ENCODE measurements at places on chromosomes 7 and 10.

- DNase-seq: peak; percentile 46
These were observed 133.5 kb upstream of the PRSS58 start for GRCh38 chr7:142391191-142391992.

DNA sequence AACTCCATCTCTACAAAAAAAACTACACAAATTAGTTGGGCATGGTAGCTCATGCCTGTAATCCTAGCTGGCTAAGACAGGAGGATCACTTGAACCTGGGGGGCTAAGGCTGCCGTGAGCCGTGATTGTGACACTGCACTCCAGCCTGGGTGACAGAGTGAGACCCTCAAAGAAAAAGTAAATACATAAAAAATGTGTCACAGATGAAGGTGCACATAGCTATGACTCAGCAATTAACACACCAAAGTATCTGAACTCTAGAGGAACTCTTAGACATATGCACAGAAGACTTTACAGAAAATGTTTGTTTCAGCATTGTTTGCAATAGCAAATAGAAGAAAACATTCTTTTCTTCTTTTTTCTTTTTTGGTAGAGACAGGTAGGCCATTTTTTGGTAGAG is 8.3 kb downstream of the C10orf62 start:
- no peak for DNase-seq

DNA sequence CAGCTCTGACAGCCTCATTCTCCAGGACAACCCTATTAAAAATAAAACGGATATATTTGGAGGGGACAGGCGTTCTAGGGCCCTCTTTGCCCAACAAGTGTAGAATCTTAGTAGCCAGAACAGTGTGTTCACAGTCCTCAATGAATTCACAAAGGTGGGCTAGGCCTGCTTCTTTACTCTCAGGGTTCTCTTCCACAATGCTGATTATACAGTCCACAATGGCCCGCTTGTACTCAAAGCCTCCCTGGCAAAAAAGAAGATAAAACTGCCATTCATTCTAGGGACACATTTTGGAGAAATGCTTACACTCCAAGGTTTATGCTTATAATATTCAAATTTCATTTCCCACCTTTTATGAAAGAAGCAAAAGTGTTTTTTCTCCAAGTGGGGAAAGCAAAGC is 62.6 kb downstream of the MEST start:
- no peak for DNase-seq

- no peak for DNase-seq
These were observed 583.5 kb downstream of the PARD3 start for GRCh38 chr10:34231441-34232180.

- DNase-seq: peak; percentile 52
These were observed 118.7 kb downstream of the RALA start for GRCh38 chr7:39741942-39742623.

DNA sequence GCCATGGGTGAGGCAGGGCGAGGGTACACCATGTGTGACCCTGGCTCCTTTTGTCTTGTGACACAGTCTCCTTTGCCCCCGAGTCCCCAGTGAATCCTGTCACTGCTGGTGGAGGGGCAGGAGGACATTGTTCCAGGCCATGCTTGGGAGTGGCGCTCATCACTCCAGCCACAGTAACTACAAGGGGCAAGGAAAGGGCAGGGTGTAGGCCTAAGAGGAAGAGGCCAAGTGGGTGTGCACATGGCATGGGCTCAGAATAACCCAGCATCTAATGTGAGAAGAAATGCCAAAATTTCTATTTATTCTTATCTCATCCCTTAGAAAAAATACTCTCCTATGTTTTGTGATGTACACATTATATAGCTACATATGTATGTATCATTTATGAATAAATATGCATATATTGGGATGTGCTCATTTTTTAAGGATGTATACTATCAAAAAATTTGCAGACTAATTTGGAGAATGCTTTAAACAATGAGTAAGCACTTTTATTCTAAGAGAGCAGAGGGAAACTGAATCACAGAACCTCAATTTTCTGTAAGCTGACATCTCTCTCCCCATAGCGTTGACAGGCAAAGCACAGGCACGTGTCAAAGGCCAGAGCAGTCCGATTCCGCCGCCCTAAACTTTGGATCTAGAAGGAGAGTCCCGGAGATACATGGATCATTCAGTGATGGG is 36.9 kb downstream of the RNF32 start:
- DNase-seq: no peak

GRCh38 chr7:158283016-158283974 is 304.3 kb downstream of the PTPRN2 start:
- no peak for DNase-seq

GRCh38 chr10:99761365-99761764 is 21.1 kb upstream of the ABCC2 start:
- no peak for DNase-seq

GRCh38 chr7:96321658-96322372 is at the start of gene SLC25A13:
TSS of gene SLC25A13 (minus strand) at chr7:96322098. CDS start at chr7:96321956, 142 bp downstream.
- peak; percentile 85 for DNase-seq

GRCh38 chr10:28555358-28555757 is 22.4 kb downstream of the WAC start:
- no peak for DNase-seq

DNA sequence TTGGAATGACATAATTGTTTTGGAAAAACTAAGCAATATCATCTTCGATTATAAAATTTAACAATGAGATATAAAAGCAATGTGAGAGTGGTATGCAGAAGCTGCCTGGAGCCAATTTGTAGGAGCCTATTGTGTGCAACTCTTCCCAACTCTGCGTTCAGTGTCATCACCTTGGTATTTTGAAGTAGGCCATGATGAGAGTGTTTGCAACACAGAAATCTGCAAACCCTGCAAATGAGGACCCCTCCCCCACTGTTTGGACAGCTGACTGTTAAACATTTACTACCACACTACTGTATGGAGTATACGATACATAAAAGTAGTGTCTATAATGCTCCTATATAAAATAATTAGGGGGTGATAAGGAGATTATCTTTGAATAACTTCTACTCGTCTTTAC is 531.3 kb downstream of the ATRNL1 start:
- no peak for DNase-seq

- DNase-seq: no peak
These were observed 81.5 kb downstream of the ZNF22 start for GRCh38 chr10:45082176-45082575.

DNA sequence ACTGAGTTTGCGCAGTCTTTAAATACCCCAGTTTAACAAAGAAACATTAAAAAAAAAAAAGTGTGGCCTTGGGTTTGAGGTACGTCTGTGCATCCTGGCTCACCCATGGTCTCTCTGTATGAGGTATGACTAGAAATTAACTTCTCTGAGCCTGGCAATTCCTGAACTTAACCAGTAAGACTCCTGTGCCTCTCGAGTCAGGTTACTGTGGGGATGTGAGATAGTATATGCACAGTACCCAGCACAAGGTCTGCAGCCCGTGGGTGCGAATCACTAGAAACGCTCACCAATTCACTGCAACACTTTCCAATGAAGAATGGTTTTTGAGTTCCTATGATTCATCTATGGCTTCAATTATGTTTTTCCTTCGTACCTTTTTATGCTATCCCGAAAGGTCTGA is 149.9 kb downstream of the SFMBT2 start:
- no peak for DNase-seq

DNA sequence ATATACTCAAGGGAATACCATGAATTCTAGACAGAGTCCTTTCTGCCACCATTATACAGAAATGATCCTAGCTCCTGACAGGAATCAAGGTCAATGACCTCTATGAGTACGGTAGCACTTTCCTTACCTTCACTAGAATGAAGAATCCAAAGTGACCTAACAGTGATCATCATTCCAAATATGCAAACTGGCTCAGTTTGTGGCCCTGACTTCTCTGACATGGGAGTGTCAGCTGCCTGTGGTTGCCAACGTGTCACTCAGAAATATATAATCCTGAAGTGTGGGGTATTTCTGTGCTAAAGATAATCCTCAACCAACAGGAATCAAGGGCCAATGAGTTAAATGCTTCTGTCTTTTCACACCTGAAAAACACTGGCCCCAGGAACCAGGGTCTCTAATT is 45.7 kb downstream of the COPG2 start:
- no peak for DNase-seq

DNA sequence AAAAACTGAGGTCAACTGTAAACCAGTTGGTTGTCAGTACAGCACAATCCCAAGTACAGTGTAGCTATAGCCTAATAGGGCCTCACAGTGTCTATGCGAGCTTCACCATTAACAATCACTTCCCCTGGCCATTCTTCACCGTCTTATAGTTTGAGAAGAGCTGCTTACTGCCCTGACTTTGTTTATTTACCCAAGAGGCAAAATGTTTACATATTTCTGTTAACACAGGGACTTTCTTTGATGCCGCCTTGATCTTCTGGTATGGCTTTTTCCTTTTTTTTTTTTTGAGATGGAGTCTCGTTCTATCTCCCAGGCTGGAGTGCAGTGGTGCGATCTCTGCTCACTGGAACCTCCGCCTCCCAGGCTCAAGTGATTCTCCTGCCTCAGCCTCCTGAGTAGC is 3.3 kb downstream of the MYOF start:
- no peak for DNase-seq

DNA sequence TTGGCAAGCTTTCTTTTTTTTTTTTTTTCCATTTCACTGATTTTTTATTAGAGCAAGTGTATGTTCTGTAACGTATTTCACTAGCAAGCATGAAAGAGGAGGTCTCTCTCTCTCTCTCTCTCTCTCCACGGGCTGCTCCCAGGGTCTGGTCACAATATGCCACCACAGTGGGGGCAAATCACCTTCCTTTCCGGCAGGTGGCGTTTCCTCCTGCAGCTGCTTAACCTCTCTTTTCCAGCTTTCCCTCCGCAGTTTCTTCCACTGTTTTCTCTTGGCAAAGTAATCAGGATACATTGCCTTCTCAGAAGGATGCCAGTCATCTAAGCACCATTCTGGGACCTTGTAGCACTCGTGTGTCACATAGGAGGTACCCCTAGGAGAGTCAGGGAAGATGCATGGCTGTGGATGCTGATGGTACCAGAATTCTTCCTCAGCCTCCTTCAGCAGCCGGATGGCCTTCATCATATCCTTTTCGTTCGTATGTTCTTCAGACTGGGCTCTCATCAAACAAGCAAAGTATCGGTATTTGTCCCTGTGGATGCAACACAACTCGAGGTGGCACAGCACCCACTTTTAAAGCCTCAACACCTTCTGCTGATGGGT is 197.3 kb upstream of the PODXL start:
- no peak for DNase-seq

- DNase-seq: no peak
These were observed 187.5 kb upstream of the NFE2L3 start for GRCh38 chr7:25964483-25964991.

GRCh38 chr7:101838837-101839483 is 21.5 kb downstream of the CUX1 start:
- no peak for DNase-seq

GRCh38 chr7:151468217-151469018 is 28.5 kb upstream of the CRYGN start:
- DNase-seq: no peak

DNA sequence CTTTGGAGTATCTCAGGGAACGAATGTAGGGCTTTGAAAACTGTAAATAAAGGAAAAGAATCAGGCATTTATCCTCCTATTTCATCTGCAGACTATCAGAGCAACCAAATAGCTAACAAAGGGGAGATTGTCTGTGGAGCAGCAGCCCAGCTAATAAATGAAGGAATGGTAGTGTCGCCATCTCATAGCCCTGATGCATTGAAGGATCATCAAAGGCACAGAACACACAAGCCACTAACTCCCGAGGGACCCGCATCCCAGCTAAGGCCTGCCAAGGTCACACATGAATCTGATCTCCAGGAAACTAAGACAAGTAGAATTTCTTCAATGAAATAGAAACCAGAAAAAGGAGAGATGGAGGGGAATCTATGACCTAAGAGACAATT is 38.2 kb downstream of the CALML5 start:
- no peak for DNase-seq

DNA sequence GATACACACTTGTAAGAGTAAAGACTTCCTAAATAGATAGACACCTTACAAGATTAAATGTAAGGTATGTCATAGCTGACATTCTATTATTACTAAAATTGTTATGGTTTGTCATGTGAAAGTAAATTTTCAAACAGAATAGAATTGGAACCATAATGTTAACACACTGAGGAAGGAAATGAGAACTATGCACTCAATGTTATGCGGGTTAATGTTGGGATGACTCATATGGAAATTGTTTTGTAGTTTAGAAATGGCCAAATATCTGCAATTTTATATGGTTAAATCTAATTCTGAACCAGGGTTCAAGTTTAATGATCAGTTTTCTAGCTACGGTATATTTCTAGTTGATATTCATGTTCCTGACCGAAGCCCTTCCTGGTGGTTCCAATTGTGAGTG is 214.2 kb upstream of the ADO start:
- no peak for DNase-seq

DNA sequence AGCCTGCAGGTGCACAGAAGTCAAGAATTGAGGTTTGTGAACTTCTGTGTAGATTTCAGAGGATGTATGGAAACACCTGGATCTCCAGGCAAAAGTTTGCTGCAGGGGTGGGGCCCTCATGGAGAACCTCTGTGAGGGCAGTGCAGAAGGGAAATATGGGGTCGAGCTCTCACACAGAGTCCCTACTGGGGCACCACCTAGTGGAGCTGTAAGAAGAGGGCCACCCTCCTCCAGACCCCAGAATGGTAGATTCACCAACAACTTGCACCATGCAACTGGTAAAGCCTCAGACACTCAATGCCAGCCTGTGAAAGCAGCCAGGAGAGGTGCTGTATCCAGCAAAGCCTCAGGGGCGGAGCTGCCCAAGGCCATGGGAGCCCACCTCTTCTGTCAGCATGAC is 205.8 kb downstream of the CCSER2 start:
- no peak for DNase-seq

- DNase-seq: no peak
These were observed 20.4 kb downstream of the PARP12 start for GRCh38 chr7:140042386-140042670.

Measured in activated CD4-positive, alpha-beta T cell treated with anti-CD3 and anti-CD28 coated beads, Interleukin-10, Interleukin-2, amounts not matched to agents 100 ng/mL and 50 ng/mL, durations not matched to agents 16 hours and 8 hours (primary cell).